ENCODE measurements at places on chromosomes 3 and 15.

DNA sequence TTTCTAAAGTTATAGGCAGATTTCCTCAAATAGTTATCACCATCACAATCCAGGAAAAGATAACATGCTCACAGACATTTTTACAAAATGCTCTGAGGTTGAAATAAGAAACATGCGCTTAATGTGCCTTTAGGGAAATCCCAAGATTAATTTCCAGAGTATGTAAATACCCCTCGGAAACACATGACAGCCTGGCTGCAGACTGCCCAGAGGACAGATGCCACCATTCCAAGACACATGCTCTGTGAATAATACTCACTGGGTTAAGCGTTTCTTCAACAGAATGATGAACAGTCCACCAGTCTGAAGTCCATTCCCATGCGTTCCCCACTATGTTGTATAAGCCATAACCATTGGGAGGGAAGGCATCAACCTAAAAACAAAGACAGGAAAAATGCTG lies 56.5 kb downstream of the SUMF1 start:
- no peak for DNase-seq

- peak; percentile 42 for DNase-seq
Observed at GRCh38 chr3:15154326-15154725, 51.7 kb upstream of the CAPN7 start.

GRCh38 chr15:92664178-92664900 lies 8.8 kb upstream of the FAM174B start:
- no peak for DNase-seq

- no peak for DNase-seq
Observed at GRCh38 chr15:61141497-61142125, 87.5 kb downstream of the RORA start.

GRCh38 chr15:48890375-48890972 lies 12.5 kb downstream of the EID1 start:
- DNase-seq = no peak

DNA sequence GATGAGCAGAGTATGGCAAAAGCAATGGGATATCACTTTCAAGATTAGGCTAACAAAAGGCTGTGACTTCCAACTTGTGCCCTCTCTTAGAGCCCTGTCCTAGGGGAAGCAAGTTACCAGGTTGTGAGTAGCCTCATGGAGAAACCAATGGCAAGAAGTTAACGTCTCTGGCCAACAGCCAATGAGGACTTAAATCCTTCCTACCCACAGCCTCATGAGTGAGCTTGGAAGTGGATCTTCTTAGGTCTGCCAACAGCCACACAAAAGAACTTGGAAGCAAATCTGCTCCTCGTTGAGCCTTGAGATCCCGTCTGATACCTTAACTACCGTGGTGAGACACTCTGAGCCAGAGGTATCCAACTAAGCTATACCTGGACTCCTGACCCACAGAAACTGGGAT lies 5.7 kb downstream of the NME9 start:
- no peak for DNase-seq

DNA sequence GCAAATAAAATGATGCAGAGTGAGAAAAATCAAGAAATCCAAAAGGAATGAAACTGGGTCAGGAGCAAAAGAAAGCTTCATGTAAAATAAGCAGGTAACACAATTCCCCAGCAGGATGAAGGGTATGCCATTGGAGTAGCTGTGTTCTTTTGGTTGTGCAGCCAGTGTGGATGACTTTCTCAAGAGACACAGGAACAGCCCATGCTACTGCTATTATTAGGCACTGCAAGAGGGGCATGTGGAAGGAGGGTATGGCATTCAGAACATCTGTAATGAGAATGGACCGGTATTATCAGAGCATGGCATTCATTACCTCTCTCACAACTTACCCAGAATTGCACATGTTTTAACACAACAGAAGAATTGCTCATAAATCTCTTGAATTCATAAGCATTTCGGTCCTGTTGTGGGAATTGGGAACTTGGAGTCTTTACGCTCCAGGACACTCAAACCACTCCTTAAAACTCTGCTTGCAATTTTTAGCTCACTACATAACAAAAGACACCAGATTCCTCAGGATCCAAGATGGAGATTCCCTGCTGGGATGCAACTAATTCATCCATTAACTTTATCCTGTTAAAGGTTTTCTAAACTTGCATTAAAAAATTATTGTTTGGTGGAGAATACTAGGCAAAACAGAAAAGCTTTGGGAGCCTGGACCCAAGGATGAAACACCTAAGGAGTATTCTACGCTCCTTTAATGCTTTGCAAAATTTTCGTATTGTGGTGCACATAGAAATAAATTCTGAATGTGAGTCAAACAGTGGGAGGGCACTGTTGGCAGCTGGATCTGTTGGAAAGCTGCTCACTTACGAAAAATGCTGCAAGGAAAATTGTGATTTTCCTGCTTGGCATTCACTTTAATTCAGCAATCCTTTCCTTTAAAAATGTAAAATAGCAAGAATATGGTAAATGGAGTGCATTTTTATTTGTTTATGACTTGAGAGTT lies 34.6 kb upstream of the CDIN1 start:
- DNase-seq = no peak

GRCh38 chr3:32457971-32458471 lies 44.6 kb downstream of the CMTM6 start:
- no peak for DNase-seq

GRCh38 chr3:20043396-20043795 lies 3.1 kb downstream of the KAT2B start:
- DNase-seq = no peak

- DNase-seq = no peak
Observed at GRCh38 chr3:40258555-40258954, 51.0 kb upstream of the EIF1B start.

- no peak for DNase-seq
Observed at GRCh38 chr15:77964193-77964592, 113.3 kb downstream of the TBC1D2B start.

DNA sequence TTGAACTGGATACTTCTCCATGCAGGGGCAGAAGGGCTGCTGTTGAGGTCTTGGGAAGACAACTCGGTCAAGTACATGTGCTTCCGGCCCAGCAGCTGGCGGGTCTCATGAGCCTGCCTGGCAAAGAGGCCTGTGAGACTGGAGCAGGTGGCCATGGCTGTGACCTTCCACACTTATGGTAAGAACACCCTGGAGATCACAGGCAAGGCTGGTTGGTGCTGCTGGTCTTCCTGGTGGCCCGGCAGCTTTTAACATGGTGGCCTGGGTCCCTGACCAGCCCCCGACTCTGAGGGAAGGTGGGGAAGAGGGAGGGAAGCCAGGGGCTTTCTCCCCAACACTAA lies 15.4 kb downstream of the CHRD start:
- no peak for DNase-seq

GRCh38 chr15:56034514-56034913 lies 41.1 kb upstream of the NEDD4 start:
- no peak for DNase-seq

- DNase-seq = no peak
Observed at GRCh38 chr3:126304704-126305103, 52.5 kb downstream of the KLF15 start.

GRCh38 chr15:35495080-35495479 lies 50.9 kb downstream of the DPH6 start:
- DNase-seq = no peak

- no peak for DNase-seq
Observed at GRCh38 chr3:28980631-28981030, 300.2 kb upstream of the RBMS3 start.

- no peak for DNase-seq
Observed at GRCh38 chr3:64783200-64783599, 95.4 kb upstream of the ADAMTS9 start.

All from DMS 273 treated with DMSO at 0.1 percent for 48 hours (cell line).